ENCODE measurements at places on chromosomes 2 and 18.

DNA sequence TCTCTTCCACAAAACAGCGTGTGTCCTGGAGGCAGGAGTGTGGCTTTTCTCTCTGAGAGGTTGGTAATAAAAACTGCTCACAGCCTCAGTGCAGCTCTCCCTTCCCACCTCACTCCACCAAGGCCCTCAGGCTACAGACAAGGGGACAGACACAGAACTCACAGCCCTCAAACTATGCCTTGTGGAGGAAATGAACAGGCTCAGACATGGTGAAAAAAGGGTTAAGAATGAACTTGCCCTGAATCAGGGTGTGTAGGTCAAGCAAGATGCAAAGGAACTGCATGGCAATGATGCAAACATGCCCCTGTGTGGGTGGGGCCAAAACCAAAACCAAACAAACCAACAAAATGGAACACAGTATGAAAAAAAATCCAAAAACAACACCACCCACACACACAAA is 125.8 kb downstream of the GALNT14 start:
- no peak for DNase-seq

DNA sequence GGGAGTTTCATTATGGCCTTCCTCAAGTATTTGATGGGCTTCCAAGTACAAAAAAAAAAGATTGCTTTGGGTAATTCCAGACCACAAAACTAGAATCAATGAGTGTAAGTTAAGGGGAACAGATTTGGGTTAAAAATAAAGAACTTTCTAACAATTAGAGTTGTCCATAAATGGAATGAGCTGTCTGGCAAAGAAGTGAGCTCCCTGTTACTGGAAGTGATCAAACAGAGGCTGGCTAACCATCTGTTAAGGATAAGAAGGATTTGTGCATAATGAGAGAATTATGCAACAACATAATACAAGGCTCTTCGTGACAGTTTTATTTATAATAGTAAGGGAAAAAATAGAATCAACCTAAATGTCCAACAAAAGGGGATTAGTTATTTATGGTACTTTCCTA is 44.6 kb upstream of the ACVR1 start:
- DNase-seq: no peak

DNA sequence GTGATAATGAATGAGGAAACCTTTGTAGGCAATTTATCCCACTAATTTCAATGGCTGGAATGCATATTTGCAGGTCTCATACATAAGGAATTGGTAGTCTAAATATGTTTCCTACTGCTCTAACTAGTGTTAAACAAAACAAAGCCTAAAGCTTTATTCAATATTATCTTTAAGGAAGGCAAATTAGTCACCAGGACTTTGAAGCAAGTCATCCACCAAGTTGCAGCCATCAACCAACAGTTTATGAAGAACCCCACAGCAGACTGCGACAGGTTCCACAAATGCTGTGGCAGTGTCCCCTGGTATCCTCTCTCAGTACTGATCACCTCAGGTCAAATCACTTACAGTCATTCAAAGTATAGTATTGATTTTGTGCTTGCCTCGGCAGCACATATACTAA is 181.5 kb upstream of the ZFP36L2 start:
- DNase-seq: no peak

- no peak for DNase-seq
Measured at GRCh38 chr2:187548656-187549055, 5.6 kb downstream of the TFPI start.

DNA sequence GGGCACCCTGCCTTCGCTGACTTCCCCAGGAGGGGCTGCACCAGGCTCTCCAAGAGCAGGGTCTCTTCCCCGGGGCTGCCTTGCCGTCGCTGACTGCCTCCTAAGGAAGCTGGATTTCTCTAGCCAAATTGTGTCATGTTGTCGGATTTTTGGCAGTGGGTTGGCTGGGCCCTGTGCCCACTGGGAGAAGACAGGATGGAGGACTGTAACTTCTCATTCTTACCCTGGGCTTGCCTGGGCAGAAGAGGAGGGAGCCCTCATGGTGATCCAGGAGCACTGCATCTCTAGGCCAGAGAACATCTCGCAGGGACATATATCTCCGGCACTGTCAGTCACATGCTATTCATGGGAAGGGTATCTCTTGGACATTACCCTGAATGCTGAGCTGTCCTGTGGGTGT is 6.3 kb downstream of the MYO7B start:
- DNase-seq: no peak

GRCh38 chr2:196266855-196267254 is 95.5 kb upstream of the STK17B start:
- no peak for DNase-seq

- peak; percentile 12 for DNase-seq
Measured at GRCh38 chr18:49690312-49690711, 123.0 kb downstream of the ACAA2 start.

DNA sequence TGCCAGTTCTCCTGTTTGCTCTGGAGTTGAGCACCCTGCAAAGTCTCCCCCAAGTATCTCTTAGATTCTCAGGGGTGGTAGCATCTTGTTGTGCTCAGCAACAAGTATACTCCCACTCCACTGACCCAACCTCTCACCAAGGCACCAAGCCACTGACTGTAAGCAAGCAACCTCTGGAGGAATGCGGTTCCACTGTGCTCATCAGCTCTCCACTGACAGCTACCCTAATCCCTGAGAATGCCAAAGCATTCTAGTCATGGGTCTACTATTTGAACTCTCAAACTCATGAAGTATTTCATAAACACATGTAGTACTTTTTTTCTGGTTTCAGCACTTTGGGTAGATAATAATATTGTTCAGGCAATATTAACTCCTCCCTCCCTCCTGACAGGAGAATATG is 170.0 kb downstream of the EPHA4 start:
- DNase-seq: no peak

DNA sequence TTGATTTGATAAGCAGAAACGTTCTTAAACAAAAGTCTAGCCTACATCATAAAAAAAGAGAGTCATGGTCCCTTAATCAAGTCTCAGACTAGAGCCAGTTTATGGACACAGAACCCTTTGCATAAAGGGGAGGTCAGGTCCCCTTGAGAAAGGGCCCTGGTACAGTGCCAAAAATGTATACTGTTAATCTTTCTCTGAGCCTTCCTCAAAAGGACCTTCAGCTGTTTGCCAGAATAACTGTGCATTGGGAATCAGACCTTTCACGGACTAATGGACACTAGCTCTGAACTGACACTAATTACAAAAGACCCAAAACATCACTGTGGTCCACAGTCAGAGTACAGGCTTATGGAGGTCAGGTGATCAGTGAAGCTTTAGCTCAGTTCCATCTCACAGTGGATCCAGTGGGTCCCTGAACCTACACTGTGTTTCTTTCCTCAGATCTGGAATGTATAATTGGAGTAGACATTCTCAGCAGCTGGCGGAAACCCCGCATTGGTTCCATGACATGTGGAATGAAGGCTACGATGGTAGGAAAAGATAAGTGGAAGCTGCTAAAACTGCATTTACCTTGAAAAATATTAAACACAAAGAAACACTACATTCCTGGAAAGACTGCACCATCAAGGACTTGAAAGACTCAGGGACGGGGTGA is 151.4 kb downstream of the TMEFF2 start:
- DNase-seq: no peak

DNA sequence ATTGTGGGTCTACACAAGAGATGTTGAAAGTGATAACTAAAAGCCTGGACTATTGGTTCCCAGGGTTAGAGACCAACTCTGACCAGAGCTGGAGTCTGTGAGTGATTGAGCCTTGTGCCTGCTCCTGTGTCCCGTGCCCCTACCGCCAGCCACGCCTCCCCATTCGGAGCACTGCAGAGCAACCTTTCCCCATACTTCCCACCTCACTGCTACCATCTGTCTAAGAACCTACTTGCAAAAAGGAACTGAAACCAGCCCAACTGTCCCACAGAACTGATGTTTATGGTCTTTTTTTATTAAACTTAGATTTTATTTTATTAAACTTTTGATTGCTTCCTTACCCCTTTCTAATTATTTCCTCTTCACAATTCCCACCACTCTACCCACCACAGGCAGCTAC is 300.3 kb upstream of the MGAT5 start:
- DNase-seq: no peak

- DNase-seq: no peak
Measured at GRCh38 chr2:151302879-151303278, 13.4 kb upstream of the NMI start.
